ENCODE measurements at places on chromosomes 2 and 18. TPM values are rescaled to one million over a fixed set of nuclear protein-coding genes. Genes with fewer than 3 reads are reported as not detected.

- no peak for DNase-seq
Measured at GRCh38 chr2:44016282-44016681, 20.5 kb upstream of the LRPPRC start.

Gene FEV
- not detected for total RNA-seq

Gene SPP2
- not detected for total RNA-seq

GRCh38 chr2:38797250-38797676 is 19.3 kb downstream of the GEMIN6 start:
- no peak for DNase-seq

DNA sequence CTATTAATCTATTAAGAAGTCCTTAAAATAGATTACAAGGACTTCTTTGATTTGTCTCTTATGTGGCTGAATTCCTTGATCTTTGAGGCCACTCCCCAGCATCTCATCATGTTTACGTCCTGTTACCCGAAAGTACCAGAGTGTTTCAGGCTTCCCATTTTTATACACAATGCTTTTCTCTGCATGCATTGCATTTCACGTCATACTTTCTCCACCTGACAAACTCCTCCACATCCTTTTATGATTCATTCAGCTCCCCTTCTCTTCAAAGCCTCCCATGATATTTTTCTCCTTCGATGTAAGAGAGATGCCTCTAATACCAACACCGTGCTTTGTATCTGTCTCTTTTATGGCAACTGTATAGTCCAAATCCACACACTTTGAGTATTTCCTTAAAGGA is 379.0 kb upstream of the CRIM1 start:
- no peak for DNase-seq

GRCh38 chr18:5158172-5158571 is 38.9 kb downstream of the AKAIN1 start:
- DNase-seq, result no peak

Measured in Right ventricle myocardium inferior (tissue), 1 donor.